ENCODE measurements at places on chromosomes 6 and 20.

- DNase-seq = no peak
These were observed 14.5 kb downstream of the FOXC1 start for GRCh38 chr6:1624058-1624850.

- no peak for DNase-seq
These were observed 2.8 kb upstream of the HTR1B start for GRCh38 chr6:77466055-77466450.

- DNase-seq = no peak
These were observed 61.7 kb upstream of the SUPT3H start for GRCh38 chr6:45439459-45439858.

DNA sequence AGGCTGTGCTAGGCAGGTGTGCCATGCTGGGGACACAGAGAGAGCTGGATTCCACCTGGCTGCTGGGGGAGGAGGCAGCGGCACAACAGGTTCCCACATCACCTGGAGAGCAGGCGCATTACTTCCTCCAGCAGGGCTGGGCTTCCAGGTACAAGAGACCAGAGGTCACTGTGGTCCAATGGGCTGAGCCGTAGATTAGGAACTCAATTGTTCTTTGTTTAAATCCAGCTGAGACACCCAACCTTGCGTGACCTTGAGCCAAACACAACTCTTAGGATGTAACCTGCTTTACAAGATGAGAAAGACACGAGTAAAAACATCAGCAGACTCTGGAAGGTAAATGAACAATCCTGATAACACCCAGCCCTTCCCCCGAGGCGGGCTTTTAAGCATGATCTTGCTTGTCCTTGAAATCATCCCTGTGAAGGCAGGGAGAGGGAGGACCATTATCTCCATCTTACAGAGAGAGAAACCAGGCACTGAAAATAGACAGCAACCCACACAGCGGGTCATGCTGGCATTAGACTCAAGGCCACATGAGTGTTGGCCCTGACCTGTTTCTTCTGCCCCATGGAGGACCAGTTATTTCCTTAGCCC, 216.5 kb upstream of the RREB1 start:
- DNase-seq = no peak

DNA sequence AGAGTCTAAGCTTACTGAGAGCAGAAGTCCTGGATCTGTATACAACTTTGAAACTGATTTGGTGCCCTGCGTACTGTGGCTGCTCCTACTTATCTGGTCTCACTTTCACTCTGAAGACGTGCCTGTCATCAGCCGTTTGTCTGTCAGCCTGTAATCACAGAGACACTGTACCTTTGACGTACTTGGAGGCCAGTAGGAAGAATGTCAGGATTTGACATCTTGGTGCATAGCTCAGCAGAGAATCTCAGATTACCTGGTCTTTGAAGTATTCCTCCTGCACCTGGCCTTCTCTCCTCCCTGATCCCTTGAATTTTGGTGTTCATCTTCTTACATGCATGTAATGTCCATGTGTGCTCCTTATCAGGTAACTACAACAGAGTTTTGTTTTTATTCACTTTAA, 37.7 kb downstream of the DSE start:
- DNase-seq = no peak

DNA sequence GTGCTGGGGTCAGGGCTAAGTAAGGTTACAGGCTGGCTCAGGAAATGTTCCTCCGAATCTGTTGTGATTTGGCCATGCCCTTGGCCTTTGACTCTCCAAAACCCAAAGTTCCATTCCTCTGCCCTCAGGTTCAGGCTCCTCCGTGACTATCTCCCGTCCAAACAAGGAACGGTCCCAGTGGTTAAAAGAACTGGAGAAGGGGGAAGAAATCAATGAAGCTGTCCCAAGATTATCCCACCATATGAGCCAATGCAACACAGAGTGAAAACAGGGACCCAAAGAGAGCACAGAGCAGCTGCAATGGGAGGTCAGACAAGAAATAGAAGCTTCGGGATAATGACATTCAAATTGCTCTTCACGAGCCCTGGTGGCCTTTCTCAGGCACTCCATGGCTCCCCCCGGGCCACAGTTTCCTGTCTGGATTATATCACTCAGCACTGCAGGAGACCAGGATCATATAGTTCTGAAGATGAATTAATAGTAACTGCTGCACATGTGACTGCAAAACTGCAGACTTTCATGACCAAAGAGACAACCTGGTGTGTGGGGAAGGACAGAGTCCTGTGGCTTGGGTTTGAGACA, 211.3 kb downstream of the ZNF217 start:
- DNase-seq = no peak
